ENCODE measurements at places on chromosomes 5 and 9. TPM values are rescaled to one million over a fixed set of nuclear protein-coding genes. Genes with fewer than 3 reads are reported as not detected.

DNA sequence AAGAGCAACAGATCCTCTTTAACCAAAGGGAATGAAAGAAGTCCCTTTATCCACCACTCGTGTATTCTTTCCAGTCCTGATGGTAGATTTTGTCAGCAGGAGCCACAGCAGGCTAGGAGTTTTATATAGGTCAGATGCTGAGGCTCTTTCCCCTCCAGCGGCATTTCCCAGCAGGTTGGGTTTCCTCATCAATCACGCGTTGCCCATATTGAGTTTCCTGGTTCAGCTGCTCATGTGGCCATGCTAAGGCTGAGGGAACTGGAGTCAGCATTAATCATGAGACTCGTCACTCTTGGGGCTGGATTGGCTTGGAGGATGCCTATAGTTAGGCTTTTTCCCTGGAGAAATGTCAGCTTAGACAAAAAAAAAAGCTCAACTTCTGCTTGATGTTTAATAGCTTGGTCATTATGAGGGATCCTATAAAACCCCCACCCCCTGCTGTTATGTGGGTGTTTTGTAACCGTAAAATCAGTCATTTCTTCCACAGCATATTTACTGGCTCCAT, 193.4 kb upstream of the GAS1 start:
- H3K36me3 ChIP-seq = no peaks in the 10 kb centered on the region
- no peaks in the 10 kb centered on the region for H3K27me3 ChIP-seq
- no peak overlapping the region for H3K27ac ChIP-seq
- H3K4me1 ChIP-seq = no peaks in the 10 kb centered on the region
- no peak overlapping the region for H3K4me3 ChIP-seq
- DNase-seq = no peak

DNA sequence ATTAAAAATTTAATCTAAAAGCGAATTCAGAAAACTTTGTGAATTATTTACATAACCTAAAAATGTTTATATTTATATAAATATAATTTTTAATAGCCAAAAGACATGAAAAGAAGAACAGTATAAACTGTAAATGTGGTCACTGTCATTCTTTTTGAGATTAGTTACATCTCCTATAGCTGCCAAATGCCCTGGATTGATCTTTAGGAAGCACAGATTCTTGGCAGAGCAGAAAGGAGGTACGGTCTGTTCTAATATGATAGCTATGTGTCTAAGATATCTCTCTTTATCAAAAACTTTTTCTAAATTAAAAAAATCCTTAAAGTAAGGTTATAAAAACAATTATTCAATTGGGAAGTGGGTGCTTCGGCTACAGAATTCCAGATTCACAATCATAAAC, 151.0 kb downstream of the LPAR1 start:
- no peaks in the 10 kb centered on the region for H3K4me1 ChIP-seq
- H3K27me3 ChIP-seq = no peaks in the 10 kb centered on the region
- DNase-seq = no peak
- no peaks in the 10 kb centered on the region for H3K36me3 ChIP-seq
- no peak overlapping the region for H3K4me3 ChIP-seq
- no peak overlapping the region for H3K27ac ChIP-seq

DNA sequence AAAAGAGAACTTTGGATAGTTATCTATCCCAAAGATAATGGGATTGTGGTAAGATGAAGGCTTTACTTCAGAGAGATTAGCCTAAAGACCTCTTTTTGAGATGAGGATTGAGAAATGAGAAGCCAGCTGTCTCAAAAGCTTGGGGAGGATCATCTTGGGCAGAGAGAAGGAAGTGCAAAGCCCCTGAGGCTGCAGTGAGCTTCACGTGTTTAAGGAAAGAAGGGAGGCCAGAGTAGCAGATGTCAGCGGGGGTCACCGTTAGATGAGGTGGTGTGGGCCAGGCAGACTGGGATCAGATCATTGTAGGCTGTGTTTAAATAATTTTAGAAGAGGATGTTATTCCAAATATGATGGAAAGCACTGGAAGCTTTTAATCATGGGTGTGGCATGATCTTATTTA, 270.1 kb downstream of the ARHGEF28 start:
- no peaks in the 10 kb centered on the region for H3K4me1 ChIP-seq
- H3K36me3 ChIP-seq = no peaks in the 10 kb centered on the region
- no peak for DNase-seq
- no peak overlapping the region for H3K27ac ChIP-seq
- no peak overlapping the region for H3K4me3 ChIP-seq

DNA sequence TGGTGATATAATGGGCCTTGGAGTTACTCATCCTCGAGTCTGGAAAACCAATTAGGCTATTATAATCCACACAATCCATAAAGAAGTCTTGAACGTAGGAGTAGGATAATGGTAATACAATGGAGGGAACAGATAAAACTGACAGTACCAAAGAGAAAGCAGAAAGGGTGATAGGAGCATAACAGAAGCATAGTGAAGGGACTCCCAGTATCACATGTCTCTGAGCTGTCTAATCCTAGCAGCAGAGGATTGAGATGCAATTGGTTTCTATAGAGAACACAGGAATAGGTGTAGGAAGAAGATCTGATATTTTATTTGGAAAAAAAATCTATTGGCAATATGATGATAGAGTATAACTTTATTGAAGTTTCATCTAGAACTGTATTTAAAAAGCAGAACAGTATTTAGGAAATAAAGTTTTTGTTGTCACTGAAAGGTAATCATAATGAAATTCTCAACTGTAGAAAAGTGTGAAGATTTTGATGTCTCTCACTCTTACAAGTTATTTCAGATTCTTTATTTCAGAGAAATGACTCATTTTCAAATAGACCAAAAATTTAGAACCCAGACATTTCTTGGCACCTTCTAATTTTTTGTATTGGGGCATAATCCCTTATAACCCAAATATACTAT, 25.4 kb downstream of the SRFBP1 start:
- no peak for DNase-seq
- H3K4me1 ChIP-seq = no peaks in the 10 kb centered on the region
- H3K27ac ChIP-seq = no peak overlapping the region
- H3K4me3 ChIP-seq = no peak overlapping the region
- H3K27me3 ChIP-seq = no peaks in the 10 kb centered on the region

GRCh38 chr9:24502206-24502937, 43.3 kb downstream of the IZUMO3 start:
- no peaks in the 10 kb centered on the region for H3K36me3 ChIP-seq
- H3K4me3 ChIP-seq = no peak overlapping the region
- DNase-seq = no peak

GRCh38 chr9:101268426-101268825, 116.4 kb downstream of the BAAT start:
- no peak for DNase-seq
- no peak overlapping the region for H3K27ac ChIP-seq
- H3K36me3 ChIP-seq = no peaks in the 10 kb centered on the region
- H3K4me3 ChIP-seq = no peak overlapping the region
- no peaks in the 10 kb centered on the region for H3K4me1 ChIP-seq

GRCh38 chr5:77987331-77987730, 211.2 kb upstream of the TBCA start:
- DNase-seq = no peak
- no peak overlapping the region for H3K27ac ChIP-seq
- no peaks in the 10 kb centered on the region for H3K27me3 ChIP-seq

GRCh38 chr5:181054871-181055459, 14.9 kb downstream of the BTNL9 start:
- no peak for DNase-seq
- H3K4me3 ChIP-seq = no peak overlapping the region
- peaks cover 53% of the 10 kb centered on the region for H3K27me3 ChIP-seq
- H3K4me1 ChIP-seq = peaks cover 12% of the 10 kb centered on the region
- H3K27ac ChIP-seq = no peak overlapping the region

GRCh38 chr5:43437062-43437660, 25.0 kb upstream of the CCL28 start:
- no peaks in the 10 kb centered on the region for H3K36me3 ChIP-seq
- no peak overlapping the region for H3K27ac ChIP-seq
- DNase-seq = no peak
- H3K4me3 ChIP-seq = no peak overlapping the region

GRCh38 chr5:26582350-26583045, 455.9 kb downstream of the CDH9 start:
- DNase-seq = no peak
- no peaks in the 10 kb centered on the region for H3K27me3 ChIP-seq
- H3K4me3 ChIP-seq = no peak overlapping the region
- H3K36me3 ChIP-seq = no peaks in the 10 kb centered on the region

DNA sequence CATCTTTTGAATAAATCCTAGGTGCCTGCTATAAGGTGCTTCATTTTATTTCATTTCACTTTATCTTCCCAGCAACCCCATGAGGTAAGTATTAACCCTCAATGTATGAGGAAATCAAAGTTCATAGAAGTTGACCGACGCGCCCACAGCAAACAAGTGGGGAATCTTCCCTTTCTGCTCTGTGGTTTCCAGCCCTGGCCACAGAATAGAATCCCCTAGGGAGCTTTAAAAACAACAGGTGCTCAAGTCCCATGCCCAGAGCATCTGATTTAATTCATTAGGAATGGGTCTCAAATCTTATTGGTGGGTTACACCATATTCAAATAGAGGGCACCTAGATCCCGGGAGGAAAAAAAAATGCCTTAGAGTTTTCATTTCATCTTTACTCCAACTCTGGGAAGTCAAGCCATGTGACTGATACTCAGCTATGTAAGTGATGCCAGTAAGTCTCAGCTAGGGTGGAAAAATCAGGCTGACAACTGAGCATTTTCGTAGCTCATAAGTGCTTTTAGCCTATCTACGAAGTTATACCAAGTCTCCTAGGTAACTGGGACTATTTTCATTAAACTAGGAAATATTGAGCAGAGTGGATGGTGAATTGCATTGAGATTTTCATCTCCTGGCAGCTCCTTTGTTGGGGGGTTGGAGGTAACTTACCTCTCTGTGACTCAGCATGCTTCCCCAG, 353.4 kb upstream of the SLC30A5 start:
- no peaks in the 10 kb centered on the region for H3K4me1 ChIP-seq
- no peak overlapping the region for H3K4me3 ChIP-seq
- H3K27ac ChIP-seq = no peak overlapping the region
- DNase-seq = no peak
- H3K36me3 ChIP-seq = no peaks in the 10 kb centered on the region
- no peaks in the 10 kb centered on the region for H3K27me3 ChIP-seq

DNA sequence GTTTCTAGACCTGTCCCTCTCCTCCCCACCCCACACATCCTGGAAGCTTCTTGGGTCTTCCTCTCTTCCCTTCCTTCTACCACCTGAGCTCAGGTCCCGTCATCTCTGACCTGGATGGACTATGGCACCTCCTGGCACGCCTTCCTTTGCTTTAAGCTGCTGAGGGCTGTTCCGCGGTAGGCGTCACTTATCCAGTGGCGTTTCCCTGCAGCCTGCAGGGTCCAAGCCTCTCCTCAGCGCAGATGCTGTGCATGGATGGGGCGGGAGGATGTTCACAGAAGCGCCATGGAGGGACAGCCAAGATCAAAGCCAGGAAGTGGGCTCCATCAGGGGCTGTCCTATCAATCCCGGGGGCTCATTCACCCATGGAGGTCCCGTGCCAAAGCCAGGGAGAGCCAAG, 23.8 kb upstream of the CNOT6 start:
- no peaks in the 10 kb centered on the region for H3K36me3 ChIP-seq
- no peak overlapping the region for H3K27ac ChIP-seq
- no peaks in the 10 kb centered on the region for H3K27me3 ChIP-seq
- no peak for DNase-seq

DNA sequence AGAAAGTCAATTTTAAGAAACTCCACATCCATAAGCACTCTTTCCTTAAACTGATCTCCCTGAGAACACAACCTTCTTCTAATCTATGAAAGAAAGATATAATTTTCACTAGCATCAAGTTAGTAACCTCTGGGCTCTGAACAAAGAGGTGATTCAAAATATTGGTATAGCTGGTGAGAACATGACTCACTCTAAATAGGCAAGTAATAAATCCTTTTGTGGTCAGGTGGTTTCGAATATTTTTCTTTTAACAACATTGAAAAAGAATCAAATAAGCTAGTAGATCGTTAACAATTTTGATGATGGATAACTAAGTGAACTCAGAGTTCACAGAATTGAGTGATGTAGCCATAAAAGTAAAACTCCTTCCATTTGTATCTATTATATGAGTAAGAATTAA, 150.6 kb upstream of the IQGAP2 start:
- no peak for DNase-seq
- no peak overlapping the region for H3K27ac ChIP-seq
- H3K4me1 ChIP-seq = no peaks in the 10 kb centered on the region

DNA sequence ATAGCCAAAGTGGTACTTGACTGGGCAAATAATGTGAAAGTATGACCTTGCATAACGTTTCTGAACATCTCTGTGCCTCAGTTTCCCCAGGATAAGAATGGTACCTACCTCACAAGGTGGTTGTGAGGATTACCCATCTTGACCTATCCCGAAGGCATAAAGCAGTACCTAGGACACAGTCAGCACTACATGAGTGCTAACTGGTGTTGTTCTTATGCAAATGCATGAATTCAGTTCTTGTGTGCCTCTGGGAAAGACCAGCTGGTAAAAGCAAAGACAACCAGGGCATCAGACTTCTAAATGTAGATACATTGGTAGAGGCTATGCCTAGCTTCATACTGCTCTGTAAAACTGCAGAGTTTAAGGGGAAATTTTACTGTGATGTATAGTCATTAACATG, 21.8 kb upstream of the TMEM252 start:
- peaks cover 9% of the 10 kb centered on the region for H3K27me3 ChIP-seq
- no peak overlapping the region for H3K27ac ChIP-seq
- no peaks in the 10 kb centered on the region for H3K36me3 ChIP-seq
- H3K4me1 ChIP-seq = no peaks in the 10 kb centered on the region
- H3K4me3 ChIP-seq = no peak overlapping the region

- no peaks in the 10 kb centered on the region for H3K27me3 ChIP-seq
- no peaks in the 10 kb centered on the region for H3K36me3 ChIP-seq
- no peaks in the 10 kb centered on the region for H3K4me1 ChIP-seq
- H3K27ac ChIP-seq = no peak overlapping the region
- no peak overlapping the region for H3K4me3 ChIP-seq
Observed at GRCh38 chr5:169051351-169051750, 249.6 kb downstream of the SLIT3 start.

GRCh38 chr5:88821161-88821560, 61.8 kb downstream of the MEF2C start:
- H3K4me1 ChIP-seq = no peaks in the 10 kb centered on the region
- H3K4me3 ChIP-seq = no peak overlapping the region

GRCh38 chr9:116416421-116416820, 262.8 kb downstream of the PAPPA start:
- no peak for DNase-seq
- H3K27ac ChIP-seq = no peak overlapping the region
- peaks cover 7% of the 10 kb centered on the region for H3K36me3 ChIP-seq
- H3K4me3 ChIP-seq = no peak overlapping the region
- no peaks in the 10 kb centered on the region for H3K27me3 ChIP-seq

The SHOC1 gene
- not detected for polyA plus RNA-seq

The CCL27 gene
- not detected for polyA plus RNA-seq

The DDX46 gene
- 16.3 TPM for polyA plus RNA-seq

The NUTM2G gene
- polyA plus RNA-seq = 0.11 TPM

The LAMC3 gene
- polyA plus RNA-seq = 0.66 TPM

The PDE8B gene
- polyA plus RNA-seq = 0.03 TPM

The CSF2 gene
- polyA plus RNA-seq = not detected

The GALNT12 gene
- polyA plus RNA-seq = 2.0 TPM
